ENCODE measurements at places on chromosomes 2 and 18.

GRCh38 chr2:203280428-203281064, 41.7 kb downstream of the CYP20A1 start:
- DNase-seq: no peak

GRCh38 chr2:227482638-227483340, 10.8 kb downstream of the AGFG1 start:
- no peak for DNase-seq

- DNase-seq: no peak
Measured at GRCh38 chr2:165197346-165197745, 6.5 kb downstream of the SCN3A start.

DNA sequence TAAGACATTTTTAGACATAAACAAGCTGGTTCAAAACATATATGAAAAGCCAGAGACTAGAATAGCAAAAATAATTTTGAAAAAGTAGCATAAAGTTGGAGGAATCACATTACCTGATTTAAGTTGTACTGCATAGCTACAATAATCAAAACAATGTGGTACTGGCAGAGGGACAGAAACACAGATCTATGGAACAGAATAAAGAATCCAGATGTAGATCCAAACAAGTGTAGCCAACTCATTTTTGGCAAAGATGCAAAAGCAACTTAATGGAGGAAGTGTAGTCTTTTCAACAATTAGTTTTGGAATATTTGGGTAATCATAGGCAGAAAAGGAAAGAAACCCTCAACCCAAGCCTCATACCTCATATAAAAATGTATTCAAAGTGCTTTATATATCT, 278.7 kb upstream of the ZNF521 start:
- DNase-seq: no peak

- DNase-seq: no peak
Measured at GRCh38 chr2:100145893-100146656, 3.7 kb upstream of the AFF3 start.

DNA sequence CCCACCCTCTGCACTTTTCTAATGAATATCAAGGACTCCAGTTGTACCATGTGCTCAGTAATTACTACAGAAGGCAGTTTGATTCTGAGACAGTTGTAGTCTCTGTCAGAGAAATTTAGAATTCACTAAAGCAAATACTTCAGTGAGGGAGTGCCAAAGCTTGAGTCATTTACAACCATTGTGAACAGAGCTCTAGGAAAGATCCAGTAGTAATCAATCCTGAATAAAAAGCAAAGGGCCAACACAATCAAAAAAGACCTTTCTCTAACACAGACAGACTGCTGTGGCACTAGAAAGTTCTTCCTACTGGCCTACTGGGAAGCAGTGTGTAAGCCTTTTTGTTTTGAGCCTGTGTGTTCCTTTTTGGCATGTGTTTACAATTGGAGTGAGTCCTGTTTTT, 135.6 kb upstream of the UNC80 start:
- no peak for DNase-seq

DNA sequence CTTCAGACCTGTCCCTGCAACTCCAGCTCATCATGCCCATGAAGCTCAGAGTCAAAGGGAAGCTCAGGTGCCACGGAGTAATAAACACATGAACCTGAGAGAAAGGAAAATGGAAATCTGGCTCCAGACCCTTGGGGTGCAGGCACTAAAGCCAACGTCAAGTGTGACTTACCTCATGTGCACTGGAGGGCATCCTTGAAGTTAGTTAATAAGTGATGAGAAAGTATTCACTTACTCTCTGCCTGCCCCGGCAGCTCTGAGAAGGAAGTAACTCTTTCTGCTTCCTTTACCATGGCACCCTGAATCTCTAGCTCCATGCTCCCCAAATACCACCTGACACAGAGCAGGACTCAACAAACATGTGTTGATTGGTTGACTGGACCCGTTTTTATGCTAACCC, 21.4 kb upstream of the AGAP1 start:
- no peak for DNase-seq

- no peak for DNase-seq
Measured at GRCh38 chr2:75390169-75390568, 170.6 kb downstream of the EVA1A start.

GRCh38 chr2:168781191-168781817, 21.1 kb upstream of the NOSTRIN start:
- DNase-seq: no peak

DNA sequence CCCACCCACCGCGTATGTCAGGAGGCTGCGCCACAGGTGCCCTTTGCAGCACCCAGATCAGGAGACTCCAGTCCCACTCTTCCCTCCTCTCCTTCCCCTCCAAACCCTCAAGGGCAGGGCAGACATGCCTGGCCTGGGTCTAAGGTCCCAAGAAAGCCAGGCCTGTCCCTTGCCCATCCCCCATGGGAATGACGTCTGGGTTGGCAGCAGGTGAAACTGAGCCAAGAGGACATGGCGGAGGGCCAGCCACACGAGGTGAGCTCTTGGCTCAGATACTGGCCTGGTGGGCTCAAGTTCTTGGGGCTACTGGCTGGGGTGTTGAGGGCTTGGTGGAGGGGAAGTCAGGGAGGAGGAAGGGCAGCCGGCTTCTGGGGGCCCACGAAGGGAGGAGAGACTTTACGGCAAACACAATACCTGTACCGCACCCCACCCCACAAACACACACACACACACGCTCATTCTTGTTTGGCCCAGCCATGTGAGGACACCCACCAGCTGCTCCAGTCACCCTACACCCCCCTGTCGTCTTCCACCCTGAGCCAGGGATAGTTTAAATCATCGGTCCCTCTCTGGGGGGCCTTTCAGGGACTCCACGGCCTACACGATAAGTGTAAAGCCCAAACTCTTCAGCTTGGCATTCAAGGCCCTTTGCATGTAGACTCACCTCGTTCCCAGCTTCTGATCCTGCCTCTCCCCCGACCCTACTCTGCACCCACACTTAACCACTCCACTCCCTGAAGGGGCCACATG, 24.1 kb upstream of the TNS1 start:
- DNase-seq: no peak

DNA sequence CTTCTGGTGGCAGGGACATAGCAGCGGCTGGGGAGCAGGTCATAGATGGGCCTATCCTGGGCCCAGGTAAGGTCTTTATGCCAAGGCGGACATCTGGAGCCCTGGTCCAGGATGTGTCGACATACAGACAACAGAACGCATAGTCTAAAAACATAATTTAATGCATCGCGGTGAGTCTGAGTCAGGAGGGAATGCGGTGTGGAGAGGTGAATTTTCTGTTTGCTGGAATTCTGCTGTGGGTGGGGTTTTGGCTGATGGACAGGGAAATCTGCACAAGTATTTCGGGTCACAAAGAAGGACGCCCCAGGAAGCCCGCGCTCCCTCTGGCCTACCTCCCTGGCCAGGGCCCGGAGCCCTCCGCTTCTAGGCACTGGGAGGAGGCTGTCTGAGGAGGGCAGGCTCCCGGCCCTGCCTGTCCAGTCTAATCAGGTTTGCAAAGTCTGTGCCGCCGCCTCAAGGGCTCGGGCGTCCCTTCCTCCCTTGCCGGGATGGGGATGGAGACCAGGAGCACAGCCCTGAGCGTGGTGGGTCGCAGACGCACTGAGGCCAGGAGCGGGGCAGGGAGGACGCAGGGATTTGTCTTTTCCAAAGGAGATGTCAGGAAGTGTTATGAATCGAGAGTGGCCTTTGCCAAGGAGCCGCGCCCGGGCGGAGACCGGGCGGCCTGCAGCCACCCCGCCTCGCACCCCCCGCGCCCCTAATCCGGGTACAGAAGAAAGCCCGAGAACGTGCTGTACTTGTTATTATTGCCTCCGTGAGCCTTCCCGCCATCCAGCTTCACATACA, 2.3 kb downstream of the C1QL2 start:
- DNase-seq: no peak

- DNase-seq: no peak
Measured at GRCh38 chr18:59681521-59682004, 15.7 kb downstream of the CCBE1 start.

DNA sequence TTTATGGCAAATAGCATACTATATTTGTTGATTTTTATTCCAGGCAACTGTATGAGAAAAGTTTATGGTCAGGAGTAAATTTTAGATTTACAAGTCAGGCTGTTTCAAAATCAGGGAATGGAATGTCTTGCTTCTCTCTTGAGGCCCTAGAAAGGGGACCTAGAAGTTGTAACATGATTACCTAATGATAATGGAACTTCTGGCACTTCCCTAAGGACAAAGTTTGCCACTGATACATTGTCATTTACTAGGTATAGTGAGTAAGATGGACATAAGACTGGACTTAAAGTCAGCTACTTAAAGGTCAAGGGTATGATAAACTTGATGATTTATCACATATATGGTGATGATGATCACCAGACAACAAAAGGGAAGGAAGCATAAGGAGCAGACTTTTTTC, 103.3 kb upstream of the VRK2 start:
- no peak for DNase-seq

- DNase-seq: no peak
Measured at GRCh38 chr2:44560352-44560751, 198.6 kb downstream of the CAMKMT start.

DNA sequence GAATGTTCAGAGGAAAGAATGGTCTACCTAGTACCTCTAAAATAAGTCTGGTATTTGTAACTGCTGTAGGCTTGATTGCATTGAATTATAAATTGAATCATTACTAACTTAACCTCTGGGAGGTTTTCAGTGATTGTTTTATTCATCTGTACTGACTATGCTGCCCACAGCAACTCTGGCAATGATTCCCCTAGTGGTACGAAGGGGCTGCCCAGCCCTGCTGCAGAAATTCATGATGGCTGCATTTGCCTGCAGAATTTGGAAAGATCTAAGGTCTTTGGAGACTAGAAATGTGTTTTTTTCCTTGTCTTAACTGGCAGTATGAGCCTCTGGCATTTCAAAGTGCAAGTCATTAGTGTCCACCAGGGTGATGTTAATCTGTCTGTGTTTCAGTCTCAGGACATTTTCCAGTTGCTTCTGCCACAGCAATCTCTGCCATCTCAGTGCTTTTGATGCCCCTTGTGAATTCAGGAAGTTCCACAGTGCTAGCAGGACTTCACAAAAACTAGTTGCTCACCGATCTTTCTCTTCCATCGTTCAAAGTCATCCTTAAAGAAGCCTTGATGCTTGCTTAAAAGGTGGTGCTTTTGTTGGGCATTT, 13.4 kb upstream of the LRPPRC start:
- no peak for DNase-seq

DNA sequence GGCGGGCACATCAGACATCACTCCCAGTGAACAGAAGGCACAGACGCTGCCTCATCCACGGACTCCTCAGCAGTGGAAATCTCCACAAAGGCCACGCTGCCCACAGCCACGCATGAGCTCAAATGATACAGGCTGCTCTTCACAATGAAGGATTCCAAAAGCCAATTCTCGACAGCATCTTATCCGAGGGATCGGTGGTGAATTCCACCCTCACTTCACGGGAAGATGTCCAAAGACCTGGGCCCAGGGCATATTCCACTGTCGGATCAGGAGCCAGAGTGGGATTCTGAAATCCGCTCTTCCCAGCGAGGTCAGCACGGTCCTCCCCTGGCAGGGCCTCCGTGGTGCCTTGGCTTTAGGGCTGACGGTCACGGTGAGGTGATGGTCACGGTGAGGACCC, 55.8 kb downstream of the EIPR1 start:
- DNase-seq: no peak

DNA sequence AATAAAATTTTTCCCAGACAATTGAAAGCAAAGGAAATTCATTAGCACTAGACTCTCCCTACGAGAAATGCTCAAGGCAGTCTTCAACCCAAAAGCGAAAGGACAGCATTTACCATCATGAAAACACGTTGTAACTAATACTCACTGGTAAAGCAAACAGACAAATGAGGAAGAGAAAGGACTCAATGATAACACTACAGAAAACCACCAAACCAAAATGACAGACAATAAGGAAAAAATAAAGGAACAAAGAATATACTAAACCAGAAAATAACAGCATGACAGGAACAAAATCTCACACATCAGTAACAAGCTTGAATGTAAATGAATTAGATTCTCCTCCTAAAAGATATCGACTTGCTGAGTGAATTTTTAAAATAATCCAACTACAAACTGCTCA, 190.7 kb downstream of the NOL4 start:
- no peak for DNase-seq

DNA sequence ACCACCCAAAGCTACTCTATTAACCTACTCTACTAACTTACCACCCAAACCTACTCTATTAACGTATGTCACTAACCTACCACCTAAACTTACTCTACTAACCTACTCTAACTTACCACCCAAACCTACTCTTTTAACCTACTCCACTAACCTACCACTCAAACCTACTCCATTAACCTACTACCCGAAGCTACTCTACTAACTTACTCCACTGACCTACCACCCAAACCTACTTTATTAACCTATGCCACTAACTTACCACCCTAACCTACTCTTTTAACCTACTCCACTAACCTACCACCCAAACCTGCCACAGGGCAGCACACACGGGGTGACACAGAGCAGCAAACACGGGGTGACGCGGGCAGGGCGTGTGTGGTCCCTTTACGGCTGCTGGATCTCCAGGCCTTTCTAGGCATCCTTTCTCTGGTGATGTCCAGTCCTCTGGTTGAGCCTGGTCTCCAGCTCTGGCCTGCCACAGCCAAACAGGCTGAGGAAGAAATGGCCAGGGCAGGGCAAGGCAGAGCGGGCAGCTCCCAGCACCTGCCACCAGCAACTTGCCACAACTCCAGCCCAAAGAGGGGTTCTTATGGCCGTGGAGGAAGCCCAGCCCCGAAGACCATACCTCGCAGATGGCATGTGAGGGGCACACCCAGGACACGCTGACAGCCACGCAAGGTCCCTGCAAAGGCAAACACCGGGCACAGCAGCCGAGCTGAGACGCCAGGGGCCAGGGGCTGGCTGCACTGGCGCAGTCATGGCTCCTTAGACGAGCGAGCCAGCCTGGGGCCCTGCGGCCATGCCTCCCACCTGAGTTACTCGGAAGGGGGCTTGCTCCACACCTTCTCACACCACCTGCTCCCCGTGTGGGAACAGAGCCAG, 25.7 kb downstream of the PXDN start:
- no peak for DNase-seq

GRCh38 chr2:47782381-47782670, 619 bp upstream of the MSH6 start:
- DNase-seq: no peak

DNA sequence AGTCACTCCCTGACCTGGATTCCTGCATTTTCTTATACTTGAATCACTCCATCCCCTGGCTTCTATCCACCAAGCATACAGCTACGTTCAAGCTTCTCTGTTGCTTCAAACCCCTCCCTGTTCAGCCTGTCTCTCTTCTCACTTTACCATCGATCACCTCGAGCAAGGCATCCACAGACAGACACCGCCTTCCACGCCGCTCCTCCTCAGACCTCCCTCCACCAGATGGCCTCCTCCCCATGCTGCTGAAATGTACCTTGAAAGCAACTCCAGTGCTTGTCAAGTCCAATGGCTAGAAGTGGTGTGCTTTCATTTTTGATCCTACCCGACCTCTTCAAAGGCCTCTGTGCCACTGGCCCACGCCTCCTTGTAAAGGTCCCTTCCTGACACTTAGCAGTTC, 131.3 kb upstream of the ACAA2 start:
- no peak for DNase-seq

GRCh38 chr2:163812926-163813520, 77.2 kb upstream of the FIGN start:
- DNase-seq: no peak

- DNase-seq: no peak
Measured at GRCh38 chr2:42652086-42652485, 83.7 kb downstream of the MTA3 start.

- DNase-seq: no peak
Measured at GRCh38 chr2:223952280-223952968, 4.8 kb upstream of the MRPL44 start.

- DNase-seq: no peak
Measured at GRCh38 chr2:109284826-109285225, 155.8 kb downstream of the SH3RF3 start.

GRCh38 chr2:169771021-169771420, 27.6 kb upstream of the SSB start:
- DNase-seq: no peak

- no peak for DNase-seq
Measured at GRCh38 chr2:172094294-172095145, 8.2 kb downstream of the DLX2 start.
